ENCODE measurements at places on chromosomes 16 and 17. TPM values are rescaled to one million over a fixed set of nuclear protein-coding genes. Genes with fewer than 3 reads are reported as not detected.

TAC4 gene
- total RNA-seq: not detected

C16orf96 gene
- 1.6 TPM for total RNA-seq

DNA sequence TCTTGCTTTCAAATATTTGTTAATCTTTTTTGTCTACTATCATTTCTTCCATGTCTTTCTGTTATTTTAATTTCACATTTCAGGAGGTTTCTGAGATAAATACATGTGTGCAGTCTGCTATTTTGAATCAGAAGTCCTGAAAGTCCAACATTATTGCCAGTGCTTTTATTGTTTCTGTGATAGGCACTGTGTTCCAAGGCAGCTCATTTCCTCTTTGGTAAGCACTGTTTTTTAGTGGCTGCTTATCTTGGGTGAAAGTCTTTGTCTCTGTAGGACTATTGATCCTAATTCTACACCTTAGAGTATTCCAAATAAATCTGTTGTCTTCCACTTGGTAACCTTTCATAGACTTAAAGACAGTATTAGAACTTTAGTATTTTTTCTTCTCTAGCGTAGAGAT is 76.1 kb downstream of the PPM1E start:
- no peaks in the 10 kb centered on the region for H3K4me1 ChIP-seq
- DNase-seq: no peak
- no peak overlapping the region for H3K27ac ChIP-seq
- no peak overlapping the region for H3K4me3 ChIP-seq
- H3K36me3 ChIP-seq: no peaks in the 10 kb centered on the region

DNA sequence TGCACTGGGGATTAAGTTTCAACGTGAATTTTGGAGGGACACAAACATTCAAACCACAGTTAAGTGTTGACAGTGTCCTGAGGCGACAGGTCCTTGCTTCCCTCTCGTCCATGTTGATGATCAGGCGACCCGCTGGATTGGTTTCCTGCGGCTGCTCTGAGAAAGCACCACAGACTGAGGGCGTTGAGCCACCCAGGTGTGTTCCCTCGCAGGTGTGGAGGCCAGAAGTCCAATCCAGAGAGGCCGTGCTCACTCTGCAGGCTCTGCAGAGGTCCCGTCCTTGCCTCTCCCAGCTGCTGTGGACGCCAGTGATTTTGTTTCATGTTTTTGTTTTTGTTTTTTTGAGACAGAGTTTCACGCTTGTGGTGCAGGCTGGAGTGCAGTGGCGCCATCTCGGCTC is 22.4 kb upstream of the CBX2 start:
- H3K4me1 ChIP-seq: no peaks in the 10 kb centered on the region
- no peak overlapping the region for H3K27ac ChIP-seq
- no peaks in the 10 kb centered on the region for H3K36me3 ChIP-seq
- no peak for DNase-seq
- no peak overlapping the region for H3K4me3 ChIP-seq

- no peaks in the 10 kb centered on the region for H3K27me3 ChIP-seq
- H3K4me1 ChIP-seq: no peaks in the 10 kb centered on the region
- H3K36me3 ChIP-seq: no peaks in the 10 kb centered on the region
- no peak overlapping the region for H3K4me3 ChIP-seq
- H3K27ac ChIP-seq: no peak overlapping the region
- DNase-seq: no peak
Observed at GRCh38 chr17:83151442-83152226, 72.2 kb downstream of the METRNL start.

GRCh38 chr17:16945136-16945482 is 26.8 kb downstream of the TNFRSF13B start:
- no peak overlapping the region for H3K4me3 ChIP-seq
- H3K36me3 ChIP-seq: no peaks in the 10 kb centered on the region
- H3K27me3 ChIP-seq: no peaks in the 10 kb centered on the region
- H3K4me1 ChIP-seq: peaks cover 2% of the 10 kb centered on the region
- DNase-seq: no peak

GRCh38 chr16:20865420-20866131 is 34.6 kb downstream of the DCUN1D3 start:
- H3K27me3 ChIP-seq: no peaks in the 10 kb centered on the region
- peak overlapping the region; percentile 7 for H3K27ac ChIP-seq
- no peak for DNase-seq
- no peaks in the 10 kb centered on the region for H3K36me3 ChIP-seq
- H3K4me3 ChIP-seq: no peak overlapping the region

GRCh38 chr16:3656491-3657468 is 2.3 kb downstream of the DNASE1 start:
- H3K27me3 ChIP-seq: no peaks in the 10 kb centered on the region
- no peak overlapping the region for H3K4me3 ChIP-seq
- no peak for DNase-seq
- peaks cover 13% of the 10 kb centered on the region for H3K4me1 ChIP-seq
- no peak overlapping the region for H3K27ac ChIP-seq

DNA sequence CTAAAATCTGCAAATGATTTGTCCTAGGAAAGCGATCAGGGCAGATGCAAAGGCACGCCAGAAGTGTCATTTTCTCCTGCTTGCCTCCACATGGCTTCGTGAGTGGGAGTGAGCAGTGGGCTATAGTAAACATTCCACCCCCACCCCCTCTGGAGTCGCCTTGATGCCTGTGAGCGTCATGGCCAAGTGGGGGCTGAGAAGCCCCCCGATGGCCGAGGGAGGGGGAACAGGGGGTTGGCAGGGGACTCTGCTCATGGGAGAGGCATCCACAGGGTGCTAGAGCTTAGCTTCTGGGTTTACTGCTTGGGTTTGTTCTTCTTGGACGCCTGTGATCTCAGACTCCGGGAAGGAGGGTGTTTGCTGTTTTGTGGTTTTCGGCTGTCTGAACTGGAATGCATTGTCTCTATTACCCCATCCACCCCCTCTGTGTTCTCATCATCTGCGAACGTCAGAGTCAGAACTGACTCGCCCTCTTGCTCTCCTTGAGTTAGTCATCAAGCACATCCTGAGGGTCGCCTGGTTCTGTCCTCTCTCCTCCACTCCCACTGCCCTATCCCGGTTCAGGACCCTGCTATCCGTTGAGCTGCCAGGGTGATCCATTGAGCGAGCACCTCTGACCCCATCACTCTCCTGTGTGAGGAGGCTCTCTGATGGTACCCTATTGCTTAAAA is 15.4 kb downstream of the TNS4 start:
- H3K27me3 ChIP-seq: no peaks in the 10 kb centered on the region
- peaks cover 5% of the 10 kb centered on the region for H3K4me1 ChIP-seq
- no peak overlapping the region for H3K27ac ChIP-seq
- H3K4me3 ChIP-seq: no peak overlapping the region
- DNase-seq: no peak

BAIAP3 gene
- 7.9 TPM for total RNA-seq

GRCh38 chr17:76153202-76153601 is 12.2 kb upstream of the FOXJ1 start:
- no peak overlapping the region for H3K27ac ChIP-seq
- no peak overlapping the region for H3K4me3 ChIP-seq
- no peak for DNase-seq
- no peaks in the 10 kb centered on the region for H3K27me3 ChIP-seq
- H3K4me1 ChIP-seq: no peaks in the 10 kb centered on the region

DNA sequence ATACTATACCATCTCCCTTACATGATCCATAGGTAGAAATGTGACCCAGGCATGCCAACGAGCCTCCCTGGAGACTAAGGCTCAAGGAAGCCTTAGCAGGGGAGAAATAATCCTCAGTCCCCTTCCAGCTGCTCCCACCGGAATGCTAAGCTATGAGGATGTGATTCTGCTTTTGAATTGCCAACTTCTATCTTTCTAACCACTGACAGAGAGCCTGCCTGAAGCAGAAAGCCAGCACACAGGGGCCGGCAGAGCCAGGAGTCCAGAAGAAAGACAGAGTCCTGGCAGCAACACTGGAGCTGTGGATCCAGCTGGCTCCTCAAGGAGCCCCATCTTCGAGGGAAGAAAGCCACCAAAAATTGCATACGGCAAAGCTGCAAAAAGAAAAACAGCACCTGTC is 579.6 kb upstream of the CDH5 start:
- H3K36me3 ChIP-seq: no peaks in the 10 kb centered on the region
- H3K27me3 ChIP-seq: no peaks in the 10 kb centered on the region
- DNase-seq: no peak
- no peaks in the 10 kb centered on the region for H3K4me1 ChIP-seq
- H3K4me3 ChIP-seq: no peak overlapping the region

GRCh38 chr16:8600144-8600775 is 9.9 kb upstream of the TMEM114 start:
- no peak overlapping the region for H3K27ac ChIP-seq
- no peaks in the 10 kb centered on the region for H3K27me3 ChIP-seq
- no peak overlapping the region for H3K4me3 ChIP-seq
- H3K36me3 ChIP-seq: no peaks in the 10 kb centered on the region
- DNase-seq: no peak
- H3K4me1 ChIP-seq: no peaks in the 10 kb centered on the region

DNA sequence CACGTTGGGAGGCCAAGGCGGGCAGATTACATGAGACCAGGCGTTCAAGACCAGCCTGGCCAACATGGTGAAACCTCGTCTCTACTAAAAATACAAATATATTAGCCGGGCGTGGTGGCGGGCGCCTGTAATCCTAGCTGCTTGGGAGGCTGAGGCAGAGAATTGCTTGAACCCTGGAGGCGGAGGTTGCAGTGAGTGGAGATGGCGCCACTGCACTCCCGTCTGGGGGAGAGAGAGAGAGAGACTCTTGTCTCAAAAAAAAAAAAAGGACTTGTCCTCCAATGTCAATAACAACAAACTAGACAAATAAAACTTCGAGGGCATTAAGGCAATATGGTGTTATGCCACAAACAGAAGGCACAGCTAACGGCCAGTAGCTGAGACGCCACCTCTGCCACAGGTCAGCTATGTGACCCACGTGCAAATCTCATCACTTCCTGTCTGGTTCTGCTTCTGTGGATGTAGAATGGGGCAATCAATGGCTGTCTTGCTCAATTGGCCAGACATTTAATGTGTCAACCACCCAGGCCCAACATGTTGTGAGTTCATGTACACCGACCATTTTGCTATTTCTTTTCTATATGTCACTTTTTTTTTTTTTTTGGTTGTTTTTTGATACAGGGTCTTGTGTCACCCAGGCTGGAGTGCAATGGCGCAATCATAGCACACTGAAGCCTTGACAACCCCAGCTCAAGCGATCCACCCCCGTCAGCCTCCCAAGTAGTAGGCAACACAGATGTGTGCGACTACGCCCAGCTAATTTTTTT is 834 bp upstream of the TXNDC11 start:
- H3K36me3 ChIP-seq: no peaks in the 10 kb centered on the region
- H3K4me3 ChIP-seq: peak overlapping the region; percentile 78
- H3K4me1 ChIP-seq: peaks cover 6% of the 10 kb centered on the region
- H3K27me3 ChIP-seq: no peaks in the 10 kb centered on the region
- H3K27ac ChIP-seq: no peak overlapping the region

GRCh38 chr17:61131585-61131984 is 268.1 kb upstream of the TBX2 start:
- DNase-seq: no peak
- H3K27me3 ChIP-seq: no peaks in the 10 kb centered on the region
- H3K27ac ChIP-seq: no peak overlapping the region
